WERI-Rb-1 (cell line): ENCODE measurements at places on chromosomes 12 and 14.

- no peak for DNase-seq
Observed at GRCh38 chr14:32572867-32573150, 243.7 kb downstream of the AKAP6 start.

DNA sequence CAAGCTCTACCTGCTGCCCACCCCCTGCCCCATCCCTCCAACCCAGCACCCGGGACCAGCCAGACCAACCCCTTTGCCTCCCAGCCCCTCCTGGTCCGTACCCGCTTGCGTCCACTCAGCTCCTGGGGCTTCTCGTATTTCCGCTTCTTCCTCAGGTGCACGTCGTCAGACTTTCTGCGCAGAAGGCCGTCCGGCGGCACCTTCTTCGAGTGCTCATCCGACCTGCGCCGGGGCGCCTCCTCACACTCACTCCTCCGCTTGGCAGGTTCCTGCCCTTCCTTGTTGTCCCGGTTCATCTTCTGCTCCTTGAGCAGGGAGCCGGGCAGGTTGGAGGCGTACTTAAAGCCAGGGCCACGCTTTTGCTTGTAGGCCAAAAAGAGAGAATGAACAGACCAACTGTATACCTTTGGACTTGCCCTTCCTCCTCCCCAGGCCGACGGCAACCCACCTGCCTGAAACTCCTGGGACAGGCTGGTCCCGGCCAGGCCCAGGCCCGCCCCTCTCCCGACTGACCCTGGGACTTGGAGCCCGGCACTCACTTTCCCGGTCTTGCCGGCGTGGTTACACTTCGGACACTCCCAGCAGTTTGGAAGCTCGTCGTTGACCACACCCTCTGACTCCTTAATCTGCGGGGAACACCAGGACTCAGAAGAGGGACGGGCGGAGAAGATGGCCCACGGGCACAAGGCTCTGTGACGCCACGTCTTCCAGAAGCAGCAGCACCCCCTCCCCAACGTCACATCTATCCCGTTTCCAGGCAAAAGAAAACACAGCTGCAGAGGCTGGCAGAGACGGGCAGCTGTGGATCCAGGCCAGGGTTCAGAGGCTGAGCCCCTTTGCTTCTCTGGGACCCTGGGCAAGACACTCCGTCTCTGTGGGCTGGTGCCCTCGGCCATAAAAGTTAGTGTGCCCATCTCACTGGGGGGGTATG is 44.3 kb downstream of the RNF34 start:
- DNase-seq = no peak

GRCh38 chr12:110669193-110669502 is 19.8 kb downstream of the HVCN1 start:
- DNase-seq = no peak

DNA sequence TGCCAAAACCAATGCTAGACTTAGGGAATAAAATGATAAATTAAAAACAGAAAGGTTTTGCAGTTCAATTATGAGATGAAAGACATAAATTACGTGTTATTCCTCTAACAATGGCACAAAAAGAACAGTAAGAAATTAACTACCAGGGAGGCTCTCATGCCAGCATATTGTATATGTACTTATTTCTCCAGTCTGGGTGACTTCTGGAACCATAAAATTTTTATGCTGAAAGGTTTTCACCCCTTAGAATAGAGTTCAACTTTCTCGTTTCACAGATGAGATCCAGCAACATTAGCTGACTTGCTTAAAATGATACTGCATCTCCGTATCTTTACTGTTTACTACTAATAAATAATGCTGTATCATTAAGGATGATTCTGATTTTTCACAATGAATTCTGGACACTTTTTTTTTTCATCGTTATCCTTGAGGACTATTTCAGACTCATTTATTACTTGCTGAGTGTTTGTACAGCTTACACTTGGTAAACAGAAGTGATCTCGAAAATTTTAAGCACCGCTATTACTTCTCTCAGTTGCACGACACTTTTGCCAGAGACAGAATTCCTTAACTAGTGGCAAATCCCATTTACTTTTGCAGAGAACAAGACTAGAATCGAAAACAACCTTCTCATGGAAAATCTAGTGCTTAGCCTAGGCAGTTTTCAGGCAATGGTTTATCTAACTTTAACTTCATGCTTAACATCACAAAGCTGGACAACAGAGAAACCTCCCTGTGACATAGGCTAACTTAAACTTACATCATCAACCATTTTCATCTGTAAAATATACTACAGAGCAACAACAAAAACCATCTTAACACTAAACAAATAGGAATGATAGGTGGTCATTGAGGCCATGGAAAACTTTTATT is 2.7 kb downstream of the RSRC2 start:
- no peak for DNase-seq

DNA sequence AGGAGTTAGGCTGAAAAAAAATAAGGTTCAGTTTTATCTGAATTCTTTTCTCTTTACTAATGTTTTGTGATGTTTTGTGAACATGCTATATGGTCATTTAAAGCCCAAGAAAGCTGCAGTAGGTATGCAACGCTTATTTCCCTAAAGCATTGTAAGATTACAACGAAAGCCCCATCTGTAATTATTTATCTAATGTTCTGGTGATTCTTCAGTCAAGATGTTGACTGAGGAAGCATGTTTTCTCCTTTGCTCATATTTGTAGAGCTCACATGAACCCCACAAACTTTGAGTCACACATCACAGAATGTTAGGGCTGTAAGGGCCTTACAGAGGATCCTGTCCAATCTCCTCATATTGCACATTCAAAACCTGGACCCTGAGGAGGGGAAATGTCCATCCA is 3.2 kb upstream of the TUBA1C start:
- DNase-seq = no peak

GRCh38 chr14:24943024-24943423 is 106.9 kb downstream of the STXBP6 start:
- DNase-seq = no peak

- no peak for DNase-seq
Observed at GRCh38 chr14:74575507-74575906, 36.5 kb downstream of the LTBP2 start.

DNA sequence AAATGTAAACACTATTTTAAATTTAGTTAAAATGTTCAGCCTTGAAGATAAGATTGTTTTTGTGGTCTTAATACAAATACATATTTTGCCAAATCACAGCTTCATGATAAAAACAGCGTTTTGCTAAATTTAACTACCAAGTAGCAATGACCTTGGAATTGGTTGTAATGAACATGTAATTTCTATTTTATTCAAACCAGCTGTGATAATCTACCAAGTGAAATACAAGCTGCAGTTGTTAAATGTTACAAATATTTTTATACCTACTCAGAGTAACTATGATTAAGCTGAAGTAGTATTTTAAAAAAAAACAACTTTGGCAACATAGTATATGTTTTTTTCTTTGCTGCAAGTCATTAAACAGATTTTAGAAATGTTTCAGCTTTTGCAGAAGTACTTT is 96.2 kb downstream of the CPSF2 start:
- DNase-seq = no peak

DNA sequence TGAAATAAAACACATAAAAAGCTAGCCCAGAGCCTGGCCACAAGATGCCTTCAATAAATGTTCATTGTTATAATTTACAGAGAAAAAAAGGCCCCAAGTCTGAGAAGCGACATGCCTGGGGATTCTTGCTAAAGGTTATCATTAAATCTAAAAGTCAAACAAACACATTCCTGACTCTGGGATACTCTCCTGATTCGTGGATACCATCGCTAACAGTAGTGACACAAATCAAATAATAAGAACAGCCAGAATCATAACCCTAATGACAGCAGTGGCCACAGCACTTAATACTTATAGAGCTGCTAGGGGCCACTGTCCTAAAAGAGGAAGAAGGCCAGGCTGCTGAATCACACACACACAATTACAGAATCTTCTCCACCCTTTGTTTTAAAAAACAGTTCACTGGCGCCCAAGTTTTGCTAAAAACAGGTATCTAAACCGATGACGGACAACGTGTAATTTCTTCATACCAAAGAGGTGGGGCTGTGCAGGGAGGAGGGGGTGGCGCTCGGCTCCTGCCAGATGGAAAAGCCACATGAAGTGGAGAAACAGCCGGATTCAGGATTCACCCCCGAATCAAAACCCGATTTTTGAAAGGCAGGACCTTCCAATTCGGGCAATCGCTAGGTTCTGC is 1.2 kb downstream of the CLIP1 start:
- peak; percentile 31 for DNase-seq

DNA sequence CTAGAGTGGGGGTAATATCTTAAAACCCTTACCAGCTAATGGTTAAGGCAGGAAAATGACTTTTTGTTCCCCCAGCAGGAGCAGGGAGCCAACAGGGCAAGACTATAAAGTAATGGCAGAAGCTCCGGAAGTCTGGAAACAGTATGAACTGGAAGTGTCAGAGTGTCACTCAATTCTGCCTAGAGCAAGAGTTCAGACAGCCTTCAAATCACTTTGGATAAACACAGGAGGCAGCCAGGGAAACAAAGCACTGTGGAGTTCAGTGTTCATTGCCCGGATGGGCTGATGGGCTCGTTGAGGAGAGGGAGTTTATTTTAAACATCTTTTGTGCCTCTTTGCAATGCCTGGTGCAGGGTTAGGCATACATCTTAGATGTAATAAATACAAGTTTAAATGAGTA is 16.5 kb upstream of the DYRK2 start:
- no peak for DNase-seq

DNA sequence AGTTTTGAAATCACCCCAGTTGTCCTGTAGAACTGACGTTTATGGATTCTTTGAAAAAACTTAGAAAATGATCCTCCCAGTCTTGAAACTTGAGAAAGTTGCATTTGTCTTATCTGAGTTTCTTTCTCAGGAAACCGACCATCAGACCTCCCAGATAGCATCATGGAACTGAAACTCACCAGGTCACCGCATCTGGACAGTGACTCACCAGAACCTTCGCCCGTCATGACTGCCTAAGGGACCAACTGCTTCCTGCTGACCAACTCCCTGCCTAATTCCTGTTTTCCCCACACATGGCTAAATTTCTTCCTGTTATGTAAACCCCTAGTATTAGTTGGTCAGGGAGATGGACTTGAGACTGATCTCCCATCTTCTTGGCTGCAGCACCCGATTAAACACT is 175.7 kb downstream of the RIMBP2 start:
- no peak for DNase-seq

DNA sequence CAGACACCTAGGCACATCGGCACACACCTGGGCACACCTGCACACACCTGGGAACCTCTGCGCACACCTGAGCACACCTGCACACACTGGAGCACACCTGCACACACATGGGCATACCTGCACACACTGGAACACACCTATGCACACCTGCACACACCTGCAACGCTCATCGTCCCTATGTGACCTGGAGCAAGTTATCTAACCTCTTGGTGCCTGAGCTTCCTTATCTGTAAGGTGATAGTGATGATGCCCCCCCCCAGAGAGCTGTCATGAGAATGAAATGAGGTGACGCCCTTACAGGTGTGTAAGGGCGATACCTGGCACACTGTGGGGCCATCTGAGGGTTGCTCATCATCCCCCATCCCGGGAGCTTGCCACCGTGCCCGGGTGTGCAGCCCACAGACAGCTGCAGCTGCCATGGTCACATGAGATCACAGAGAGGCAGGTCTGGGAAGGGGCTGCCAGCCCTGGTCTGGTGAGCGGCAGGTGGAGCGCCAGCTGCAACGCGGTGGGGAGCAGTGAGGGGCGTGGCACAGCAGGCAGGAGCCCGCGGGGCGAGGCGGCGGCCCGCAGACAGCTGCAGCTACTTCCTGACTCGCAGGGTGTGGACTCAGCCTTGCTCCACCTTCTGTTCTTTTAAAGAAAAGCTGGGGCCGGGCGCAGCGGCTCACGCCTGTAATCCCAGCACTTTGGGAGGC is 59.9 kb upstream of the FBRSL1 start:
- DNase-seq = peak; percentile 96

DNA sequence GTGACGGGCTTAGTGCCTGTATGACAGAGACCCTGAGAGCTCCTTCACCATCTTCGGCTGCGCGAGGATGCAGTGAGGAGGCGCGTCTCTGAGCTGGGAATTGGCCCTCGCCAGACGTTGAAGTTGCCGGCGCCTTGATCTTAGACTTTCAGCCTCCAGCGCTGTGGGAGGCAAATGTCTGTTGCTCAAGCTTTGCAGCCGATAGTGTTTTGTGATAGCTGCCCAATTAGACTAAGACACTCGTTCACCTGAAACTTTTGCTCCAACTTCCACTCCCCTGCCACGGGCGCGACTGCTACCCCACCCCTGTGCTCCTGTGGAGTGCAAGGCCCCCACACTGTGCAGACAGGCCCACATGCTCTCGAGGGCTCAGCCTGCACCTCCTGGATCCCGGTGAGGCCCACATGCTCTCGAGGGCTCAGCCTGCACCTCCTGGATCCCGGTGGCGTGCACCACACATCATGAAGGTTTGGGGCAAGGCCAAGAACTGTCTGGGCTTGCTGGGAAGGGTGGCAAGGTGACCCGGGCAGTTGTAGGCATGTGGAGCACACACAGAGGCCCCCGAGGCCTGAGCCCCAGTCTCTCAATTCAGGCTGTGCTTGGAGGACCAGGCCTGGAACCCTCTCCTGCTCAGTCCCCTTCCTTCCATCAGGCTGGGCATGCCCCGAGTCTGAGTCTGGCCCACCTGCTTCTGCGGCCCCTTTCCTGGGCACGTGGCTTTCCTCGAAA is 324.6 kb downstream of the TMEM121 start:
- no peak for DNase-seq

DNA sequence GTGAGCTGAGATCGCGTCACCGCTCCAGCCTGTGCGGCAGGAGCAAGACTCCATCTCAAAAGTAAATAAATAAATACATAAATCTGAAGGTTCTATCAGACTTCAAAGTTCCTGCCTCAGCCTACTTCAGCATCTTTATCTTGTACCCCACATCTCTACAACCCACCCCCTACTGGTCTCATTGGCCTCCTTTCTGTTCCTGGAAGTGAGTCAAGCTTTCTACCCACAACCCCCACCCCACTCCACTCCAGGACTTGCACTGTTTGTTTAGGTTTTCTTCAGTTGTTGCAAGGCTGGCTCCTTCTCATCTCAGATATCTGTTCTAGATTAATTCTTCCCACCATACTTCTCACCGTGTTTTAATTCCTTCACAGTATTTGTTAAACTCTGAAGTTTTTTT is 714 bp upstream of the PSMC6 start:
- DNase-seq = no peak

DNA sequence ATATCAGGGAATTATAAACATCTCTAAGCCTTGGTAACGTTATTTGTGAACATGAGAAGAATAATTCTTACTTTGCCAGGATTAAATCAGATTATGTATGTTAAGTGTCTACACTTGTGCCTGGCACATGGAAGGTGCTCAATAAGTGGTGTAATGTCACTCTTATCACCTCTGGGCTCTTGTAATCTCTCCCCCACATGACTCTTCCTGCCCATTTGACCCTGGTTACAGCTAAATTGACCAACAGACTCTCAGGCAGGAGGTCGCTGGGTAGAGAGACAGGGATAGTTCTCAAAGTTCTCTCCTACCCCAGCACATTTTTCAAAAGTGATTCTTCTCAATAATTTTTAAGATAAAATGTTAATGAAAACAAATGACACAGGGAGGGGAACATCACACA is 137.8 kb upstream of the FRMD6 start:
- no peak for DNase-seq

DNA sequence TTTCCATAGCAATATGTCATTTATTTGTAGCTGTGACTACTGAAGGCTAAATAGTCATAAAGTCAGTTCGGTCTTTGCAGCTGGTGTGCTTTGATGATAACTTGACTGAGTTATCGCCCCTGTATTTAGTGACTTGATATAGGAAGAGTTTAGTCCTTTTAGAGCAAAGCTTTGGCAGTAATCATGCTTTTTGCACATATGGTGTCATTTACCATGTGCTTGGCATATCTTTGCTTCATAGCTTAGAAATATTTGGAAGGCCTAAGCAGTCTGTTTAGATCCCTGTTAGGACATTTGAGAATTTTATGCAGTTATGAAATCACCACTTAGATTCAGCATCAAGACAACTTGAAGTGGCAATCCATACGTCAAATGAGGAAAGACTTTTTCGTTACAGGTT is 31.6 kb downstream of the POLR3B start:
- no peak for DNase-seq

- DNase-seq = no peak
Observed at GRCh38 chr12:46702581-46703344, 123.0 kb downstream of the SLC38A4 start.
